ENCODE measurements at places on chromosomes 5 and 9.

DNA sequence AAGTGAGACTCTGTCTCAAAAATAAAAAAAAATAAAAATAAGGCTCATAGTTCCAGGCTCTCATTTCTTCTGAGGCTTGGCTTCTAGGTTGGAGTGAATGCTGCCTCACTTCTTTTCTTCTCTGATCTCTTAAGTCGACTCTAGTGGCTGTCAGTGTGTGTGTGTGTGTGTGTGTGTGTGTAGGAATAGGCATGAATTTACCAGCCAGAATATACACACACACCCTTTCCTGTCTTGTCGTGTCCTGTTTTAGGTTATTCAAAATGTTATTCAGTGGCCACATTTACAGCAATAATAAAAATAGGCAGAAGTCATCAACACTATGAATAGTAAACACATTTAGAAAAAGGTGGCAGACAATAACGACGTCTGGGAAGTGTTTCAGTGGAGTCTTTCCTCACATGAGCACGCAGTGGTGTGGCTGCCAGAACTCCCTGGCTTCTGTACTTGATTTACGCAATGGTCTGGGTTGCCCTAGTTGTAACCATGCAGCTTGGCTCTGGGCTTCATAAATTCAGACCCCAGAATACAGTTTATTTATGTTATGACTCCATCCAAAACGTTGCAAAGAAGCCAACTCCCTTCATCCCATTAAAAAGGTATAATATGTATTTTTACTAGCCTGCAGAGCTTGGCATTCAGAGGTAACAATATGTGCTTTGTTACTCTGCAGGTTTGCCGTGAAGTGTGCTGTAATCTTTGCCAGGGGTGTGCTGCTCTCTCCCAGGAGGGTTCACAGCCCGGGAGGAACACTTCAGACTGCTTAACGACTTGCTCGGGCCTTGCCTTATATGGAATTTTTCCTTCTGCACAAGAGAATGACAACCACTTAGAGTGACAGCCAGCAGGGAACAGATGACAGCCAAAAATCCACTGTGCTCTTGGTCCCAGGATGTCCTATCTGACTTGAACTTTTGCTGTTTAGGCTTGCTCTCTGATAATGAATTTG is 34.4 kb upstream of the PALM2AKAP2 start:
- no peak for DNase-seq

DNA sequence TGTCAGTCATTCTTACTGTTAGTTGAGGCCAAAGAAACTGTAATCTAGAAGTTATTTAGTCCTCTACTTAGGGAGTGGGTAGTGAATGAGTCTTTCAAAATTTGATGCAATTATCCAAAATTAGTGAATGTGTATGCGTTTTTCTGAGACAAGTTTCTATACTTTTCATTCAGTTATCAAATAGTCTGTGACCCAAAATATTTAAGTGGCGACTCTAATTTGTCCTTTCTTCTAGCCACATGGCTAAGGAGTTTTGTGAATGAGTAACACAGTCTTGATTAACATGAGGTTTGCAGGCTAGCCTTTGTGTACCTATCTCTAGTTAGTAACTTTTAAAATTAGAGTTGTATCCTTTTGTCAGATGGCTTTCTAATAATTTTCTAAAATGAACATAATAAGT is 45.6 kb downstream of the COMMD10 start:
- no peak for DNase-seq

- DNase-seq, result no peak
Observed at GRCh38 chr9:129392093-129392541, 214.1 kb upstream of the IER5L start.

GRCh38 chr9:78214492-78214891 is 21.4 kb upstream of the CEP78 start:
- DNase-seq, result no peak

- peak; percentile 54 for DNase-seq
Observed at GRCh38 chr9:36148311-36149051, 11.9 kb downstream of the GLIPR2 start.

DNA sequence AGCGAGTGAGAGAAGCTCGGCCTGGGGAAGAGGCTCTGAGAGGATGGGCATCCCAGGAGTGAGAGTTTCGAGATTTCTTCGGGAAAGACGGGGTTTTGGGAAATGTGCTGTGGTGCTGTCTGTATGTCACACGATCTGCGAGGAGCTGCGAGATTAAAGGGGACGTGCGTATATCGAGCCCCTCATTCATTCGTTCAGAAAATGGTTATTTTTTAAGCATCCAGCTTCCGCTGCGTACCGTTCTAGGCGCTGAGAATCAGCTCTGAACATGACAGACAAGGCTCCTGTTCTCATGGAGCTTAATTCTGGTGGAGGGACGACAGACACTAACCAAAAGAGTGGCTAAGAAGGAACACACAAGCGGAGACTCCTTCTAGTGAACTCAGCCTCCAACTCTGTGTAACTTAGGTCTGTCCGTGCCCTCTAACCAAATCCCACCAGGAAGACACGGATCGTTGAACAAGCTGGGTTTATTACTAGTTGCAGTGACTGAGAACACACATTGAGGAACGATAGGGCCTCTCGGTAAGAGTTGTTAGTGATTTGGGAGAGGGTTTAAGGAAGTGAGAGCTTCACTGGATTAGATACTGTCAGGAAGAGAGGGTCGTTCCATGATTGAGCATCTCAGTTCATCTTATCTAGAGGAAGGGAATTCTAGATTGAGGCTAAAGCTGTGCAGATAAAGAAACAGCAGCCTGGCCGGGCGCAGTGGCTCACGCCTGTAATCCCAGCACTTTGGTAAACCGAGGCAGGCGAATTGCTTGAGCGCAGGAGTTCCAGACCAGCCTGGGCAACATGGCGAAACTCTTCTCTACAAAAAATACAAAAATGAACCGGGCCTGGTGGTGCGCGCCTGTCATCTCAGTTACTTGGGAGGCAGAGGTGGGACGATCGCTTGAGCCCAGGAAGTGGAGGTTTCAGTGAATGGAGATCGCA is 1.0 kb upstream of the FBXW11 start:
- DNase-seq, result no peak

- DNase-seq, result no peak
Observed at GRCh38 chr9:137229903-137230704, 597 bp upstream of the SLC34A3 start.

- DNase-seq, result peak; percentile 5
Observed at GRCh38 chr5:31809050-31809870, 170.3 kb downstream of the PDZD2 start.

DNA sequence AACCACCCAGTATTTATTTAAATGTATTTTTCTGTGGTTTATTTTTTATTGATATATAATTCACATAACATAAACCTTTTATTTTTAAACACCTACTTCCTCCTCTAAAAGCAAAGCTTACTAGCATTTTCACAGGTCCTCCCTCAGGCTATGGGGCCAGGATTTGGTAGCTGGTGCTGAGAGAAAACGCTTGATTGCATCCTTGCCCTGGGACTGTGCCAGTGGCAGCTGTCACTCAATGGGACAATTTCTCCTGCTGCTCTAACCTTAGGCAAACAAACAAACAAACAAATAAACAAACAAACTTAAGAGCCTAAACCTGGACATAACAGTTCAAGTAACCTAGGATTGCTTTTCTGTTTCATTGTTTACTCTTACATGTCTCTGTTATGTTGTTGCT is 102.7 kb downstream of the FOCAD start:
- no peak for DNase-seq

DNA sequence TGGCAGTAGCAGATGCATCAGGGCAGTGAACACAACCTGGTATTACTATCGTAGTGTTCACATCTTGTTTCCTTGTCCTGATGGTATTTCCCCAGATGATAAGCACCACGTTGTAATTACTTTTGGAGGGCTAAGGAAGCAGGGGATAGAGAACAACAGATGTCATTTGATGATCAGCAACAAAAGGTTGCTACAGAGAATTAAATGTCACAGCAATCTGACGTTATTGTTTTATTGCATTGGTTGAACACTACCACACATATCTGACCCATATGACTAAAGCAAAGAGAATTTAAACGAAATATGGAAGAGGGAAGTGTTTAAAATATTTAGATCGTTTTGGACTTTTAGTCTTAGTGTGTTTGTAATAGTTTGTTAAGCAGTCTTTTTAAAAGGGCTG is 408.3 kb downstream of the SH3GL2 start:
- DNase-seq, result no peak

DNA sequence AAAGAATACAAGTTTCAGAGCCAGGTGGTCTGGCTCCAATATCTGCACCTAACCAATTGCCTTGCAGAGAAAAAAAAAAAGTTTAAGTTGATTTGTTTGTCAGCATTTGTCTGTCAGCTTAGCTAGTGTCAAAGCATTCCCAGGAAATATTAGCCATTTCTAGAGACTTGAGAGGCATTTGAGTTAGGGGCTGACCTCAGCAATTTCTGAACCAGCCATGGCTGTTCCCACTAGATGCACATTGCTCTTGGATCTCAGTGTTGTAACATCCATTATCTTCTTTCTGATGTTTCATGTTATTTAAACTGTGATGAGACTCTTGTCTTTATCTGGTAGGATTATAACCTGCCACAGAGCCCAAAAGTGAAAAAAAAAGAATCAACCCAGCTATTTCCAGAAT is 102.3 kb downstream of the NDUFAF2 start:
- DNase-seq, result no peak

DNA sequence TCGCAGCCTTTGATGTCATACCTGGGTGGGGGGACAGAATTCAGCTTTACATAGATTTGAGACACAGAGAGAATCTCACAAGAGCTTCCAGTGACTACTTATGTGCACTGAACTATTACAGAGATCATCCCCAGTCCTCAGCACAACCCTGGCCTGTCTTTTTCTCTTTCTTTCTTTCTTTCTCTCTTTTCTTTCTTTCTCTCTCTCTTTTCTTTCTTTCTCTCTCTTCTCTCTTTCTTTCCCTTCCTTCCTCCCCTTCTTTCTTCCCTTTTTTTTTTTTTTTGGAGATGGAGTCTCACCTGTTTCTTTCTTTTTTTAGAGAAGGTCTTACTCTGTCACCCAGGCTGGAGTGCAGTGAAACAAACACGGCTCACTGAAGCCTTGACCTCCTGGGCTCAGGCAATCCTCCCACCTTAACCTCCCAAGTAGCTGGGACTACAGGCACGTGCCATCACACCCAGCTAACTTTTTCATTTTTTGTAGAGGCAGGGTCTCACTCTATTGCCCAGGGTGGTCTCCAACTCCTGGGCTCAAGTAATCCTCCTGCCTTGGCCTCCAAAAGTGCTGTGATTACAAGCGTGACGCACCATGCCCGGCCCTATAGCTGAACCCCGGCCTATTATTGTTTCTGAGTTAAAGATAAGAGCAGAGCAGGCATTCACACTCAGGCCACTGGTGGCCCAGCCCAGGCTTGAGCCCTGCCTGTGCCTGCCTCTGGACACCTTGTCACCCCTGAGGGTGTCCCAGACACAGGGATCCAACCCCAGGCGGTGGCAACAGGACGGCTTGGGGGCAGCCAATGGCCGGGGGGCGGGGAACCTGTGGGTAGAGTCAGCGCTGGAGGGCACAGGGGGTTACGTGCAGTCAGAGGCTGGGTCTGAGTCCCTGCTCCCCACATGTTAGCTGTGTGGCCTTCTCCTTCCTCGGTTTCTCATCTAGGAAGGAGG is 4.3 kb downstream of the PIP5KL1 start:
- DNase-seq, result no peak

DNA sequence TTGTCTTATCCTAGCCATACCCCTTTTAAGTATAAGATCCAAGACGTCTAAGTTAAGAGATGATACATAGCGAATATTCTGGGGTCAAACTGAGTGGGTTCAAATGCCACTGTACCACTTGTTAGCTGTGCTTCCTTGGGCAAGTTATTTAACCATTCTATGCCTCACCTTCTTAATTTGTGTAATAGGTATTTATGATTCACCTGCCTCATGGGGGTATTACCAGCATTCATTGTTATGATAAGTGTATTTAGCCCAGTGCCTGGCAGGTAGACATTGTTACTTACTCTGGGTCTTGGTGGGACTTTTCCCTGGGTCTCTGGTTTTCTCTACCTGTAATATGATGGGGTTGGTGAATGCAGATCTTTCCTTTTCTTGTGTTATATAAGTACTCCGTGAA is 3.8 kb downstream of the LARP1 start:
- DNase-seq, result no peak

- no peak for DNase-seq
Observed at GRCh38 chr5:177482359-177482795, 8.9 kb upstream of the DBN1 start.

- no peak for DNase-seq
Observed at GRCh38 chr5:457195-457961, 14.4 kb downstream of the EXOC3 start.

- DNase-seq, result no peak
Observed at GRCh38 chr9:77899679-77900354, 131.8 kb downstream of the GNAQ start.

DNA sequence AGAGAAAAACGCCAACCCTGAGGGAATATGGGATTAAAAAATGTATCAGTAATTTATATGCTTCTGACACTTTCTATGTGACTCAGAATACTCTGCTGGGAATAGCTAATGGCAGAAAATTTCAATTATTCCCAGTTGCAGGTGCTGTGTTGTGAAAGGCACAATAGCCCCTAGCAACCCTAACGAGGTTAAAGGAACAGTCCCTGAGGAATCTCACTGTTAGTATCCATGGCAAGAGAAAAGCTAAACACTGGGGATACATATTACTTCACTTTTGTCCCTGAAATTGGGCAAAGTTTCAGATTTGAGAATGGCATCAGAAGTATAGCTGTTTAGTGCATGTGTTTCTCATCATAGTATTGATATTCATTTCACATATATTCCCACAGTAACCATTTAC is 555.0 kb downstream of the RAB3C start:
- no peak for DNase-seq

GRCh38 chr9:127660886-127661741 is 45.7 kb upstream of the CFAP157 start:
- no peak for DNase-seq

GRCh38 chr9:127974769-127975261 is 6.0 kb downstream of the EEIG1 start:
- no peak for DNase-seq

- DNase-seq, result no peak
Observed at GRCh38 chr5:22249209-22249729, 603.9 kb downstream of the CDH12 start.

- DNase-seq, result no peak
Observed at GRCh38 chr5:84383816-84384603, 670 bp downstream of the EDIL3 start.

DNA sequence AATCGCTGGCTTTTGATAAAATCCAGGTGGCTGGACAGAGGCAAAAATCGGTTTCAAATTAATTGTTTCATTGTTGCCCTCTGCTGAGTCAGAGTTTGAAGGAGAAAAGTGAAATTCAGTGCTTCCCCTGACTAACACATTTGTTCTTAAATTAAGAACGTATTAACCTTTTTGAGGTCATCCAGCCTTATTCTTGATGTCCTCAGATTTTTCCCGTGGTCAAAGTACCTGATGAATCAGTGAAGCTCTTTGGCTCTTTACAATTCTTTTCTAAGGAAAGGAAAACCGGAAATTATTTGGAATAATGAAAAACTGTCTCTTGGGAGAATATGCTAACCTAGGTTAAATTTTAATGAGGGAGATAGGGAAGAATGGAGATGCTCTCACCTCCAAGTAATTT is 21.6 kb downstream of the OSMR start:
- no peak for DNase-seq

GRCh38 chr5:80156156-80156555 is 99.7 kb downstream of the SERINC5 start:
- DNase-seq, result no peak

GRCh38 chr9:94533155-94533554 is 21.7 kb upstream of the PCAT7 start:
- no peak for DNase-seq
